Stimulated activated CD4-positive, alpha-beta T cell treated with anti-CD3 and anti-CD28 coated beads, Interleukin-2, amount 100 ng/mL, for 48 hours (primary cell): ENCODE measurements at places on chromosomes 11 and 22.

- no peak for DNase-seq
Measured at GRCh38 chr11:47943721-47944586, 36.4 kb upstream of the PTPRJ start.

GRCh38 chr11:17850336-17850735 lies 115.8 kb downstream of the KCNC1 start:
- no peak for DNase-seq

GRCh38 chr11:66958232-66958955 lies at the start of gene PC:
PC (minus strand) TSS chr11:66958383; CDS start chr11:66872159, 86,224 bp downstream.
- DNase-seq: peak; percentile 94

GRCh38 chr11:68539395-68539794 lies 78.8 kb downstream of the PPP6R3 start:
- DNase-seq: no peak

GRCh38 chr11:8477680-8478079 lies 116.3 kb downstream of the STK33 start:
- no peak for DNase-seq

DNA sequence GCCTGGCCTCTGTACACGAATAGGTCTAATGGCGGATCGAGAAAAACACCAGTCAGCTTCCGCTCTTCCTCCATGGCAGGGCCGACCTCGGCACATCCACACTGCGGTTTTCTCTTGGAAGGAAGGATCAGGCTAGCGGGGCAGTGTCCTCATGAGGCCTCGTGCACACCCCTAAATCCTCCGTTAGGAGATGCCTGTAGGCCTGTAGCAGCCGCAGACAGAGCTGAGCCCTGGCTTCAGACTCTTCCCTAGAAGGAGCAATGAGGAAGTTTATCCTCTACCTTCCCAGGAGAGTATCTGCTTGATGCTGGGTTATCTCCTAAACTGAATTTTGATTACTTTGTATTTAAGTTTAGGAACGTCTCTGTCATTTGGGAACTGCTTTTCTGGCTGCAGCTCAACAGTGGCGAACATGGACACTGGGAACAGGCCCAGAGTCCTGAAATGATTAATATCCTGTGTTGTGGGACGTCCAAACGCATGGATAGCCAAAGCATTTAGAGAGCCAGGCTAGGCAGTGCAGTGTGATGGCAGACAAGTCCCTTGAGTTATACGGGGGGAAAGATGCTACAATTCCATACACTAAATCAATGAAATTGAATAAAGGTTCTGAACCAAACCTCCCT lies 16.5 kb upstream of the BMAL1 start:
- DNase-seq: no peak

GRCh38 chr11:100356035-100356434 lies 331.1 kb upstream of the ARHGAP42 start:
- no peak for DNase-seq

DNA sequence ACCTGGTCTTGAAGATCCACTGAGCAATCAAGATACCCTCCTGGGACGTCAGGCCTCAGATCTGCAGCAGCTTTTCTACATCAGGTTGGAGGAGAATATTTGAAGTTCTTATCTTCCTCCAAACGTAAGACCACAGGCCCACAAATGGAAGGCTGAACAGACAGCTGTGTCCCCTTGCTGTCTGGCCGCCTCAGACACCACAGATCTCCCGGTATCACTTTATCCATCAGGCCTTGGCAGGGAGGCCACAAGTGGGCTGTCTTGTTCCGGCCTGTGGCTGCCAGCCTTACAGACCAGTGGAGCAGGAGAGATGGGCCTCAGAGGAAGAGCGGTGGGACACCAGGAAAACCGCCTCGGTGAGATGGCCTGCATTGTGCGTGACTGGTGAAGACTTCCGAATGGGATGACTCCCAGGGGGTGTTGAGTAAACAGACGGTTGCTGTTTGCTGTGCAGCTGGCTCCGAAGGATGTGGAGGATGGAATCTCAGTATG lies 15.9 kb downstream of the UBASH3B start:
- no peak for DNase-seq

DNA sequence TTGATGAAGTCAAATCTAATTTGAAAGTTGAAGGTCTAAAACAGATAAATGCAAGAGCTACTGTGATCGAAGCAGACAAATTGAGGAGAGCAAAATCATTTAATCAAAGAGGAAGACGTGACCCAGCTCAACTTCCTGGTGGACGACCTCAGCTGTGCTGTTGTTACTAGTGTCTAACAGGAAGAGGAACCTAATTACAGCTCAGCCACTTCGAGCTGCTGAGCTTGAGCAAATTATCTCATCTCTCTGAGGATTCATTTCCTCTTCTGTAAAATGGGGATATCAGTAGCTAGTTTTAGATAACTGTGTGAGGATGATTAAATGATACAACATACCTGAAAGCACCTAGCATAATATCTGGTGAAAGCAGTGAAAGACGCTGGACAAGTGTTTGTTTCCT lies 48.6 kb upstream of the OLFML1 start:
- DNase-seq: no peak

- no peak for DNase-seq
Measured at GRCh38 chr11:16028419-16028818, 327.9 kb downstream of the SOX6 start.

- DNase-seq: no peak
Measured at GRCh38 chr22:47432683-47433082, 670.2 kb downstream of the TBC1D22A start.

DNA sequence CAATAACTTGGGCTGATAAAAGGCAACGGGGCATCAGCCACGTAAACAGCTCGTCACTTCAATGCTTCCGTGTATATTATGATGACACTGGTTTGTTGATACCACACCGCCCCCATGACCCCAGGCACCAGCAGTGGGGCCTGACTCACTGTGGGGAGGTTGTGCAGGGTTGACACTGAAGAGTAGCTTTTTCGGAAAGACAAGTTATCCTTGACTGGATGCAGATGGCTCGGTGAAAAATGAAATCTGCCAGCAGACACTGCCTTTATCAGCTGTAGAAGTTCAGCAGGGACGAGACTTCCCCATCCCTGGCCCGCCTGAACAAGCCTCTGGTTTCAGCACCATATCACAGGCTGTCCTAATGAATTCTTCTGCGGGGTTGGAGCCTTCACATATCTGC lies 55.6 kb downstream of the WT1 start:
- no peak for DNase-seq

DNA sequence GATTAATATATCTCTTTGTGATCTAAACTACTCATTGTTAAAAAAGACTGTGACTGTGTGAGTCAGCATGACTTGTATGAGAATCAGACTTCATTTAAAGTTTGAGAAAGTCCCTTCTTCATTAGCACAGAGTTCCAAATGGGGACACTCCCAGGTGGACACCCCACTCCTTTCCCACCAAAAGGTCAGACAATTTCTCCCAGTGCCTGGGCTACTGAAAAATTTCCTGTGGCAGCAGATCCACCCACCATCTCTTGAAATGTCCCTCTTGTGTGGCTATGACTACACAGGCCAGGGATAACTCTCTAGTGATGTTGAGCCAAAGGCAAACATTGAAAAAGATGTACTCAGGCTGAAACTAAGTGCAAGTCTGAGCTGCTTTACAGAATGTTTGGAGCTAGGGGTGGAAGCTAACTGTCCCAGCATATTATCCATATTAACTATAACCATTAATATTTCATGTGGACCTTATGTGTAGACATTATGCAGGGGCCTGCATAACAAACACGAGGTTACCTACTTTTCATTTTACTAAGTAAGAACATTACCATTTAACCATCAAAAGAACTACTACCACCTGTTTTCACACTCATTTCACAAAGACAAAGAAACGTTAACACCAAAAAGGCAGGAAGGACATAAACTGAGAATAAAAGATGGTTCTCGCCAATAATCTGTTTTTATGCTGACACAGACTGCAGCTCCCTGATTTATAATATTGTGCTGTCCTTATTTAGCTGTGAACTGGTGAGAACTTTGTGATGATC lies 44.8 kb downstream of the MMP20 start:
- DNase-seq: no peak

DNA sequence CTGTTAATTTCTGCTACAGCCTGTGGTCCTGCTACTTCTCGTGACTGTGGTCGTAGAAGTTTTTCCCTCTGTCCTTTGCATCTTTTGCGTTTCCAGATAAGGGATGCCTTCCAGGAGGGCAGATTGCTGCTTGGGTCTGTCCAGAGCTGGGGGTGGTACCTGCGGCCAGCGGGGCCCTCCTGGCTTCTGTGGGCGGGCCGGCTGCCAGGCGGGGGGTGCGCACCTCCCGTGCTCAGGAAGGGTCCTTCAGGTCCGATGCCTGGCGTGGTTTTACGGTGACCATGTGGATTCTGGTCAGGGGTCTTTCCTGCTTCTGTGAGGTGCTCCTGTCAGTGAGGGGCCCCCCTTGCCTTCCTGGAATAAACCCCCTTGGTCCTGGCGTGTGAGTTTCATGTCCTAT lies 84.8 kb downstream of the KCNQ1 start:
- no peak for DNase-seq

DNA sequence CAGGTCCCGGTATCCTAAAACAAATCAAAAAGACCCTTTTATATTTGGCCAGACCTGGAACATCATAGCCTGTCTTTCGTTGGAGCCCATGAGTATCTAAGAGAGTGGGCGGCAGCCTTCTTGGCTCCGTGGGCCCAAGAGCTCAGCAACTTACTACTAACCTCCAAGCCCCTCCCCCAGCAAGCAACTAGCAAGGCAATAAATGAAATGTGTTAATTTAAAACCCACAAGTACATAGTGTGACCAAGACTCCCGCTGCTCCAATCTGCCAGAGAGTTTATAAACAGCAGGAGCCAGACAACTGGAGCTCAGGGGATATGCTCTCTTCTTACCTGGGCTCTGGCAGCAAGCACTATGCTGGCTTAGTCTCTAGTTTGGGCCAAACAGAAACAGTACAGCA lies 40.8 kb upstream of the CYP2D6 start:
- no peak for DNase-seq

DNA sequence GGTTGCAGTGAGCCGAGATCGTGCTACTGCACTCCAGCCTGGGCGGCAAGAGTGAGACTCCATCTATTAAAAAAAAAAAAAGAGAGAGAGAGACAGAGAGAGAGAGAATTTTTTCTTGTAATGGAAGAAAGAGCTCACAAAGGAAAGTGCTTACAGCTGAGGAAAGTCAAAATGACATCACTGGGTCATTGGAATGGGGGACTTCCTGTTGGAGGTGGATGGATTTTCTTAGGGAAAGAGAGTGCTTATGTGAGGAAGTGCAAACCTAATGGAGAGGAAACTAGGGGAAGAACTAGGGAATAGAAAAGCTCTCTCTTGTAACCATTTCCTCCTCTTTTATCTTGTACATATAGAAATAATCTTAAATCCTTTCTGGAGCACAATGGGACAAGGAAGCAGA lies 6.3 kb upstream of the PIWIL4 start:
- DNase-seq: no peak

DNA sequence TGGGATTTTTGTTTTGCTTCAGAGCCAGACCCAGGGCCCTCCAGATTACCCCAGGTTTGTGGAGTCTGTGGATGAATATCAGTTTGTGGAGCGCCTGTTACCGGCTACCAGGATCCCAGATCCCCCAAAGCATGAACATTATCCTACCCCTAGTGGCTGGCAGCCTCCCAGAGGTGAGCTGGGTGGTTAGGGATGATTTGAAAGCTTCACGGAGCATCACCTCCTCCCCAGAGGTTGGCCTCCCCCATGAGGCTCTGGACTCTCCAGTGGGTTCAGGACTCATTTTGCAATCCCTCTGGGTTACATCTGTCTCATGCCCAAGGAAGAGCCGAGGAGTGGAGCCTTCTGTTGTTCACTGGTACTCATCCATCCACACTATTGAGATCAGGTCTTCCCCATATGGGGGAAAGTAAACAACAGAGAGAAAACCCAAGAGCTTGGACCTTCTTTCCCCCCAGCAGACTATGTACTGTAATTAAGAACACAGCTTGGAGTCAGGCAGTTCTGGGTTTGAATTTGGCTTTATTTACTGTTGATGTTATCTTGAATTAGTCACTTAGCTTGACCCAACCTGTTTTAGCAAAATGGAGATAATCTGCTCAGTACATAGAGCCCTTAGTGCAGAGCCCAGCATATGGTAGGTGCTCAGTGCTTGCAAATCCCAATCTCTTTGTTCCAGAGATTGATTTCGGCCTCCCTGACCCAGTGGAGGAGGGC lies 2.5 kb downstream of the MRPL49 start:
- DNase-seq: no peak

DNA sequence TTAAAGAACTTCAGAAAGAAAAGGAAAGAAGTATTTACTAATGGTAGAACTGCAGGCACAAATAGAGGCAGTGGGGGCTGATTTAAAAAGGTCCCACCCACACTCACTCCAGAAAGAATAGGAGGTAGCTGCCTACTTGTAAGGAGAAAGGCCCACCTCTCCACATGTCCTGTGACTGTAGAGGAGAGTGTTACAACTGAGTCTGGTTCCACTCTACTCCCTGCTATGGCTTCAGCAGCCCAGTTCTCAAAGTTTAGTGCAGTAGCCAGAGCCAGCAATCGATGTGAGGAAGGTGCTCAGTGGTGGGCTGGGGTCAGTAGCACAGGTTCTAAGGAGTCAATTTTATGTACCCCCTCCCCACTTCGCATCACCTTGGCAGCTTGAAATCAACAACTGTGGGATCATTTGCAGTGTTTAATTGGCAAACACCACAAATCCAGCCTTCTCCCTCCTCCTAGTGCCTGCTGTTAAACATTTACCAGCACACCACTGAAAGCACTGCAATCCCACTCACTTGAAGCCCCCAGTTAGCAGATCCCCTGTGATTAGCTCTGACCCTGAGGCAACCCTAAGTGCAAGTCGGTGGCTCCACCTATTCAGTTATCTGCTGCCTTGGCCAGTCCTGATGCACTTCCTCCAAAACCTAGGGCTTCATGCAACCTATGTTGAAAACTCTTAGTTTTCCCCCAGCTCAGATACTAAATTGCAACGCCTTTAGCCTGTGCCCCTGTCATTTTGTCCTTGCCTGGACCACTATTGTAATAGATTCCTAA lies 146.6 kb downstream of the BBOX1 start:
- DNase-seq: no peak

DNA sequence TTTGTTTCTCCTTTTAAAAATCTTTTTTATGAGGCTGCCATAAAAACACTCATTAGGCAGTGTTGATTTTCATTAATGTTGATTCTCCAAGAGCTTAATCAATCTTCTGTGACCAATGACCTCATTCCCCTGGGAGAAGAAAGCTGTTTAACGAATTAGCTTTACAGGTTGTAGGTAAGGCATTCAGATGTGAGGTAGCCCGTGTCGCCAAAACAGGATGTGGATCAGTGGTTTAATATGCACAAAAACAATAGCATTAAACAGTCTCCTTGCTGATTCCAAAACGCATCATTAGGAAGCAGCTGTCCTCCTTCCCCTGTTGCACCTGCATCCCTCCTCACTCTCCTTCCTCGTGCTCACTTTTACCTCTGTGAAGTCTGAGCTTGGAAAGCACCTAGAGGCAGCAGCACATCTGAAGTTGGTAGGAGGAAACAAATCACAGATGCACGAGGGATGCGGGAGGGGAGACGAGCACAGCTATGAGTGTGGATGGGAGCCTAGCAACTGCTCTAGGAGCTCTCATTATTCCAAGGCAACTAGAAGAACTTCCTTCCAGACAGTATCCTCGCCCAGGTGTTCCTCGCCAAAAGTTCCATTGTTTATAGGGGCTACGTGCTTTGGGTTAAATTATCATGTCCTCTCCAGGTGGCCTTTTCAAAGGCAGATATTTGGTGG lies 179.4 kb upstream of the SNX19 start:
- DNase-seq: no peak

GRCh38 chr11:114197799-114198500 lies 98.2 kb upstream of the NNMT start:
- DNase-seq: no peak

- no peak for DNase-seq
Measured at GRCh38 chr11:66685276-66686099, 7.8 kb upstream of the RBM4B start.
